ENCODE measurements at places on chromosomes 7 and 10.

- no peak for DNase-seq
Measured at GRCh38 chr10:29634105-29634504, 666 bp downstream of the SVIL start.

GRCh38 chr10:10141782-10142382 lies 875.8 kb upstream of the CELF2 start:
- no peak for DNase-seq

GRCh38 chr7:123974326-123974908 lies 49.4 kb downstream of the SPAM1 start:
- DNase-seq: no peak

DNA sequence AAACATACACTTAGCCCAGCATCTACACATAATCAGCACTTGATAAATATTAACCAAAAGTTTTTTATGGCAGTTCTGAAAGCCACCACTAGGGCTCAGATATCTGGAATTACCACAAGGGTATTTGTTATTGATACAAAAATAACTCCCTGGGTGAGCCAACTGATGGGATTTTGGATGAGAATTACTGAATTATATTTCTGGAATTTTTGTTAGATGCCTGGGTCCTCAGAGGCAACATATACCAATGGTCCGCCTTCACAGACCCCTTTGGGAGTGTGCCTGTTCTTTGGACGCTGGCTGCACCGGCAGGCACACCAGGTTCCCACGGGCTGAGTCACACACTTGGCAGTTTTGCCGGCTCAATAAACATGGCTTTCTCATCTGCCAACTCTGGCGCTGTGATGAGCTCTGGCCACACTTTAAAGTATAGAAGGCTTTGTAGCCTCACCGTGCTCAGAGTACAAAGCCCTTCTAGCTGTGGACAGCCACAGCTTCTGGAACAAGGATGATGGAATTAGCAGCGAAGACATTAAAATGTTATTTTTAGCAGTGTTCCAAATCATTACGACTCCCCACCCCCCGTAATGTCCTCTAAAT lies 24.5 kb upstream of the EEPD1 start:
- DNase-seq: no peak

DNA sequence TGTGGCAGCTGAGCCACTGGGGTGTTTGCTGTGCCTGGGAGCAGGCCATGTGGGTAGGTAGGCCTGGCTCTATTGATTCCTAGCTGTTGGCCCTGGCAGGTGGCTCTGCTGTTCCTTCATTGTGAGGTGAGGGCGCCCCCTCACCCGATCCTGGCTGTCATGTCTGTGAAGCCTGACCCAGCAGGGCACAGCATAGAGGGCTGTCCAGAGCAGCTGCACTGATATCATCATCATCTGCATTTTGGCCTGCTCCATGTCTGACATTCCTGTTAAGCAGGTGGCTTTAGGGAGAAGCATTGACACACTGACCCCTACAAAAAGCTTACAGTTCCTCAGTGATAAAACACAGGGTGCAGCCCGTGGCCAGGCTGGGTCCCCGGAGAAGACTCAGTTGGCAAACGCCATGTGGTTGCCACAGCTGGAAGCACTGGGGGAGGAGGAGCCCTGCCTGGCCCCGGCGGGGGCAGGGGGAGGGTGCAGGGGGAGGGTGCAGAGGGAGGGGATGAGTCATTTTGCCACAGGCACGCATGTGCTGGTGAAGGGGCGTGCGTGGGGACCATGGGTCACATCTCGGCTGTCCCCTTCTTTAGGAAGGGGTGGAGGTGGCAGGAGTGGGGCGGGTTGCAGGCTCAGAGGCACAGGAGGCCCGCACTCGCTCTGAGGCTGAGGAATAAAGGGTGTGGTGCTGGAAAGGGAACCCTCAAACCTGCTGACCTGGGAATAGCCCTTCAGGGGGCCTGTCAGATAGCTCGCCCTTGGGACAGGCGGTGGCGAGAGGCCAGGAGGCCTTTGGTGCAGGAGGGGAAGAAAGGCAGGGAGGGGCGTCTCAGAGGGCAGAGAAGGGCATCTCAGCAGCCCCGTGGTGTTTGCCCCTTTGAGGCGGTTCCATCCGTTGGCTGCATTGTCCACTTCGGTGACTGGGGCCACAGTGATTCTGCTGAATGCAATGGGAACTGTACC lies 31.6 kb downstream of the IKZF1 start:
- DNase-seq: peak; percentile 92

DNA sequence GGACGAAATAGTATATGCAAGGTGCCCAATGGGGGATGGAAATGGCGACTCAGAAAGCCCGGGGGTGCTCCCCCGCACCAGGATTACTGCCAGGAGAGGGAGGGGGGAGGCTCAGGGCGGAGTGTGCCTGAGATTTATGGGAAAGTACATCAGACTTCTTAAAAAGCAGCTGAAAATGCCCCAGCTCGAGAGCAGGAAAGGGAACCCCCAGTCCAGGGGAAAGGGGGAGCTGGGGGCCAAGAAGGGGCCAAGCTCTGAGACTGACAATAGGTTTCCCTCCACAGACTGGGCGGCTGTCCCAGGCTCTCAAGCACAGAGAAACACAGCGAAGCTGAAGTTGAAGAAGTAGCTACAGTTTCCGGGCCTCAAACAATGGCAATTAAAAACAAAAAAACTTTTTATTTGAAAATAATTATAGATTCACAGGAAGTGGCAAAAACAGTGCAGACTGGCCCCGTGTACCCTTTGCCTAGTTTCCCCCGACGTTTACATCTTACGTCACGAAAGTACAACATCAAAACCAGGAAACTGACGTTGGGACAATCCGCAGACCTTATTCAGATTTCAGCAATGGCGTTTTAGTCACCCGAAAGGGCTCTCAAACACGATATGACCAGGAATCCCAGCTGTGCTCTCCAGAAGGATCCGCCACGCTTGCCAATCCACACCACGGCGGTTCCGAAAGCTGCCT lies 83.9 kb upstream of the FGFR2 start:
- DNase-seq: no peak

DNA sequence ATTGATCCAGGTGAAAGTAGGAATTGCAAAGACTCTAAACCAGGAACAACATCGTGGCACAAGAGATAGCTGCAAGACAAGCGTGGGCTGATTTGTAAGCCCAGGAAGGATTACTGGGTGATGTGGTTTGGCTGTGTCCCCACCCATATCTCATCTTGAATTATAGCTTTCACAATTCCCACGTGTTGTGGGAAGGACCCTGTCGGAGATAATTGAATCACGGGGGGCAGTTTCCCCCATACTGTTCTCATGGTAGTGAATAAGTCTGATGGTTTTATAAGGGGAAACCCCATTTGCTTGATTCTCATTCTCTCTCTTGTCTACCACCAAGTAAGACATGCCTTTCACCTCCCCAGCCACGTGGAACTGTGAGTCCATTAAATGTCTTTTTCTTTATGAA lies 59.5 kb downstream of the ST8SIA6 start:
- DNase-seq: no peak

DNA sequence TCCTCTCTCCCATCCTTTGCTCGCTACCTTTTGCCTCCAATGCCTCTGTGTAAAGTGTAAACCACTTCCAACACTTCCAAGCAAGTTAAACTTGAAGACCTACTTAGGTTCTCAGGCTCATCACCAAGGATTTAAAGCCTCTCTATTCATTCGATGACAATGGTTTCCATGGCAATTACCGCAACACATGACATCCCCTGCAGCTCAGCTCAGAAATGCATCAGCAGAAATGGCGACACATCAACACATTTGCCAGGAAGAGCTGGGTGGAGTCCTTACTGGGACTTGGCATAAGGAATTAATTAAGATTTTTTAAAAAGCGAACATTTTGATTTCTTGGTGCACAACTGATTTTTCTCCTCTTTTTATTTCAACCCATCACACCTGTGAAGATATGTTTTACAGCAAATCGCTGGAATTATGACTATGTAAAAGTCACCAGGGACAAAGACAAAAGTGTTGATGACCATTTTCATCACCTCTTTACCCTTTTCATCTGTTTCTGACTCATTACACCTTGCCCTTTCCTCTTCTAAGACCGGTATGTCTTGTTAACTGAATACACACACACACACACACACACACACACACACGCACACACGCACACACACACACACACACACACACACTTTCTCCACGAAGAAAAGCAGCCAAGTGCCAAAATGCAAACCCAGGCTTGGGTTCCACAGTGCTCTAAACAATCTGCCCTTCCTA lies 453.4 kb upstream of the CELF2 start:
- DNase-seq: no peak

DNA sequence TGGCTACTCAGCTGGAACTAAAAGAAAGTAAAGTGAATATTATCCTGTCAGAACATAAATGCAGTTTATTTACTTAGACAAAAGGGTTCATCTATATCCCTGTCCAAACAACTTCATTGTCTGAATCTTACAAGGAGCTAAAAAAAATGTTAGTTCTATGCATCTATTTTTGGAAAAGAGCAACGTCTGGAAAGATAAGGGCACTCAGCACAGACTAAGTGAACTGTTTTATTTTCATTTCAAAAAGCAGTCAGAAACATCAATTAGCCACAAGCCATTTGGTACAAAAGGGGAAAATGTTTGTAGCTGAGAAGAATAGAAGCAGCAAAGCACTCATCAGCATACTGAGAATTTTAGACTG lies 245.5 kb downstream of the FOXP2 start:
- no peak for DNase-seq

GRCh38 chr7:98816241-98816640 lies 53.6 kb downstream of the TMEM130 start:
- DNase-seq: no peak

DNA sequence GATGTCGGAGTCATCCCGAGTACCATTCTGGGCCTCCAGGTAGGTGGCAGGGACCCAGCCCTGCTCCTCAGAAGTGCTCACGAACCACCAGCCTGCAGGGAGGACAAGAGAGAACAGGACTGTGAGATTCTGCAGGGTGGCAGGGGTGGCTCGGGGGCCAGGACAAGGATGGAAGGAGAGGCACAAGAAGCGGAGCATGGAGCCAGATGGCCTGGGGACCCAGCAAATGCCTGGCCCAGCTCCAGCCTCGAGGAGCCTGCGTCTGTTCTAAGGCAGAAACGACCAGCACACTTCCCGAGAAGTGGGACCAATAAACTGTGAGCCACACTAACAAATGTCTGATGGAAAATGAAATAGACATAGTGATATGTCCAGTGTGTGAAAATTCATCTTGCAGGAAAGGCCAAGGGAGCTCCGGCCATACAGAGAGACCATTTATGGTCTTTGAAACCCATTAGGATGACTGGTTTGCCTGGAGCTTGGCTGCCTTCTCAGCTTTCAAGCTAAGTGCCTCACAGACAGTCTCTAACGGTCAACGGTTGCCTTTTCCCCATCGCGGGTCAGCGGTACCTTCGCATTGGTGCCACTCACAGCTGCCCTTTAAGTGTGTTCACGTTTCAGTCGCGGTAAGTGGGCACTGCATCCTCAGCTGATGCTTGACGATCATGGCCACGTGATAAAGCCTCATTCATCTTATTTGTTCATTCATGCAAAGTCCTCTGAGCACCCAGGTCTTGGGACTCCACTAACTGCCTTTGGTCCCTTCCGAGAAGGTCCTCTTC lies 133.8 kb downstream of the NEURL1 start:
- no peak for DNase-seq

DNA sequence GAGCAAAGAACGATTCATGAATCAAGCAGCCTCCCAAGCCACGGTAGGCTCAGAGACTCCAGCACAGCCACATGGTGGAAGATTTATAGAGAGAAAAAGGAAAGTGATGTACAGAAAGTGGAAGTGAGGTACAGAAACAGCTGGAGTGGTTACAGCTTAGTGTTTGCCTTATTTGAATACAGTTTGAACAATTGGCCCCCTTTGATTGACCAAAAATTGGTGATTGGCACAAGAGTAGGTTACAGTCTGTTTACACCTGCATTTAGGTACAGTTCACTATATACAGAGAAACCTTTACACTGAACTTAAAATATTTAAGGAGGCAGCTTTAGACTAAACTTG lies 136.4 kb upstream of the ASAH2 start:
- DNase-seq: no peak

DNA sequence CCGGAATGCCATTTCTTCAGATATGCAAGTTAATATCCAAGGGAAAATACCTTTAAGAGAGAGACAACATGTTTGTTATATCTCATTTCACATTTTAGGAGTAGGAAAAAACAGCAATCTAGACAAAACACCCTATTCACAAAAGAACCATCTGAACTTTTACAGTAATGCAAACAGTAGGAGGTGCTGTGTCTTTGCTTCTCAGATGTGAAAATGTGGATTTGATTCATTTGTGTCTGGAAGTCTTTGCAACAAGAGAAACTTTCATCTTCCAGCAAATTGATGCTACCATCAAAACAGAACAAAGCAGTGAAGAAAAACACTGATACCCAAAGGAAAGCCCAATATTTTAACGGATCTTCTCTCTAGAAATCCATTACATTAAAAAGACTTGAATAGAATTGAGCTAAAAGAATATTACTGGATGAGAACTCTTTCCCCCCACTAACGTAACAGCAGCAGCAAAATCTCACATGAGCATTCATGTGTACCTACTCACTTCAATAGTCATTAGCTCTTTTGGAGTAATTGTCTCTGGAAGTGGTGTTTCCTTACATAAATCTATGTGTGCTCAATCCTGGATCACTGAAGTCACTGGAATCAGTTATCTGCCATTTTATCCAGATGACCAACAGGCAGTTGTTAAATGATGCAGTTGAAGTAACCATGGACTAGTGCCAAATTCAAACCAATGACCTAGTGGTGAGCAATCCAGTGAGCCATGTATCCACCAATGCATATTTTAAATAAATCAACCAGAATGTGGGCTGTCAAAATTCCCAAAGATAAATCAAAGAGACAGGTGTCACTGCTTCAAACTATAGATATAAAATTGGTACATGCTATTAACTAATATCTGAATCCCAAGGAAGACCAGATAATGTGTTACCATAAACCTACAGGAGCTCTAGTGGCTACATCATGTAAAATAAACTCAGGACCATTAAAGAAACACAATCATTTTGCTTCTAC lies 1.8 kb downstream of the SEMA3C start:
- no peak for DNase-seq

GRCh38 chr10:93600446-93601145 lies 439 bp downstream of the RBP4 start:
- DNase-seq: no peak

GRCh38 chr10:132420981-132421846 lies 24.2 kb downstream of the PWWP2B start:
- no peak for DNase-seq

DNA sequence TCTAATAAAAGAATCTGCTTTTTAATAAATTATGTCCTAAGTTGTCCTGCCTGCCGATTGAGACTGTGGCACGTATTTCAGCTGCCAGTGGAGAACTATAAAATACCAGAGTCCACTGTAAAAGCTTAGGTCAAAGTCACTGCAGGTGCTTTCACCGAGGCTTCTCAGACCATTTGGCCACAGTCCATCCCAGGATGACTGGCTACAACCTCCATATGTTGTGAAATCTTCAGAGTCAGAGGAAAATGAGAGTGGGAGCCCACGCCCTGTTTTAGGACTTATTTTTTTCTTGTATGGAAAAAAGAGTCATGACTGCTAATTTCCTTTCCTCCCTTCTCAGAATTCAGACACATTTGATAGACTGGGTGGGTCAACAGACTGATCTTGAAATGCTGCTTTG lies 182.9 kb downstream of the ANK3 start:
- no peak for DNase-seq

DNA sequence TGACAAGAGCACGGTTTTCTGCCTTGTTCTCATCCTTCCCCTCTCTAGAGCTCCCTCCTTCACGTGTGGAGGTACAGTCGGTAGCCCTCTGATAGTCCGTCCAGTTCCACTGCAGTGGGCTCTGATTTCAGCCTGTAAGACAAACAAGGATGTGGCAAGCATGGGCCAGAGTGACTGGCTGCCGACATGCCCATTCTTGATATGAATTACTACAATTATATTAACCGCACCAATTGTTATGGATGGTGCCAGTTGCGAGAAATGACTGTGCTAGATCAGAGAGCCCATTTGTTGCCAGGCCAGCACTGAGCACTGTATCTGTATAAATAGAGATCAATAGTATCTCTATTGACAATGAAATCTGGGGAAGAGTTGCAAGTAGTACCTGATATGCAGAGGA lies 146.6 kb downstream of the CHN2 start:
- no peak for DNase-seq
